CD4-positive, alpha-beta T cell treated with Interleukin-15 for 4 hours (primary cell): ENCODE measurements at places on chromosomes 6 and 20.

DNA sequence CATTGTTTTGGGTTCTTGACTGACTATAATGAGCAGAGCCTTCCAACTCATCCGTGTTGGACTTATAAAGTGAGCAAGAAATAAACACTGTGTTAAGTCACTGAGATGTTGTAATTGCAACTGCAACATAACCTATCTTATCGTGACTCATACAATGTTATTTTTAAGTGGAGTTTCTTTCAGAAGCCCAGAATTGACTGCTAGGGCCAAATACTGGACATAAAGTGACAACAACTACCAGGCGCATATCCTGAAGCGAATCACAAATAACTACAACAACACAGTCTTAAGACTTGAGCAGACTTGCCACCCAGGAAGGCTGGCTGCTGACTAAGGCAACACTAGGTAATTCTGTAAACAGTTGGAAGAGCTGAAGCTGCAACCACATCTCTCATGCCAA lies 326.6 kb downstream of the COL12A1 start:
- no peak for DNase-seq

GRCh38 chr6:15966000-15966520 lies 162.8 kb upstream of the MYLIP start:
- no peak for DNase-seq

GRCh38 chr6:17768388-17768787 lies 61.7 kb upstream of the NUP153 start:
- DNase-seq, result no peak

DNA sequence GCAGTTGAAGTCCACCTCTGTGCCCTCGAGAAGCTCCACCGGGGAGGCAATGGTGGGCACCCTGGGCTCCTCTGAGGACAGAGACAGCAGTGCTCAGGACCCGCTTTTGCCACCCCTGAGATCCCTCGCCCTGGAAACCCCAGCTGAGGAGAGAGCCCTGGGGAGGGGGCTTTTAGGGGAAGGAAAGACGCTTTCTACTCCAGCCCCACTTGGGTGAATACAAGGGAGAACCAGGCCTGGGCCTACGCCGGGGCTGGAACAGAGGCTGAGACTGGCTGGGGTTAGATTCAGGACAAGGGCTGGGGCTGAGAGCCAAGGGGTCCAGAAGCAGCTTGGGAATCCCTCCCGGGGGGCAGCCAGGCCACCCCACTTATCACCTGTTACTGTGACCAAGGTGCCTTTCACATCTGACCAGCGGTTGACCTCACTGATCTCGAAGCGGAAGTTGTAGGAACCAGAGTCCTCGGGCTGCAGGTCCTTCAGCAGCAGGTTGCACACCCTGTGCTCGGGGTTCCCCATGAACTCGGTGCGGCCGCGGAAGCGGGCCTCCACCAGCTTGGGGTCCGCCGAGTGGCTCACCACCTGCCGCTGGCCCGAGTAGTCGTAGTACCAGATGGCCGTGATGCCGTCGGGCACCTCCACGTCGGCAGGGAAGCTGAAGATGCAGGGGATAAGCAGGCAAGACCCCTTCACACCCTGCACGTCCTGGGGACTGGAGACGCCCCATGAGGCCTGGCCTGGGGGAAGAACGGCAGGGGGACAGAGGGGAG lies 6.2 kb downstream of the SIGLEC1 start:
- no peak for DNase-seq

DNA sequence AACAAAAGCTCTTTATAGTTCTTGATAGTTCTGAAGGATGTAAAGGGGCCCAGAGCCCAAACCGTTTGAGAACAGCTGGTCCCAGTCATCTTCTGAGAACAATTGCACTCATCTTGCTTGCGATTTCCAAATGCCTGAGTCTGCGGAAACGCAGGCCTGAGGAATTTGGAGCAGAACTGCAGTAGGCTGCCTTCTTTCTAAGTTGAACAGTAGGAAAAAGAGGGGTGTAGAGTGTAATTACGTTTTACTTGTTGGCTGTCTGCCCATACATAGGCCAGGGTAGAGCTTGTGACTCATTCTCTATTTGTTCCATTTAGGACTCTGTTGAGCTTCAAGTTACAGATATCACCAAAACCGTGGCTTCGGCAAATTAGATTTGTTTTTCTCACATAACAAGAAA lies 42.0 kb upstream of the KIF16B start:
- no peak for DNase-seq

GRCh38 chr6:157911786-157912185 lies 69.9 kb upstream of the SYNJ2 start:
- no peak for DNase-seq

DNA sequence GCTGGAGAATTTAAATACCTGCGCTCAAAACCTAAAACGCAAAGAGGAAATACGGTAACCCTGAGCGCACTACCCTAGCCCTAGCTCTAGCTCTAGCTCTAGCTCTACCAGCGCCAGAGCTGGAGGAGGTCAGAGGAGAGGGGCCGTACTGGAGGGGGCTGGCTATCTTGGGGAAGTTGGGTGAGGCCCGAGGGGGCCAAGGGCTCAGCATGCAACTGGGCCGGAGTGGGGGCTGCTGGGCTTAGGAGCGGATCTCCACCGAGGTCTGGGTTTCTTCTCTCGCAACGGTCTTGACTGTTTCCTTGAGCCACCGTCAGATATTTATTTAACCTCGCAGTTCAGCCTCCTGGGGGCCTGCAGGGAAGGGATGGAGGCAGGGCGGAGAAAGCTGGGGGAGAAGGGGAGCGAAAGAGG lies 91.0 kb downstream of the NCR2 start:
- DNase-seq, result no peak

- no peak for DNase-seq
Measured at GRCh38 chr20:41364236-41364855, 2.3 kb downstream of the EMILIN3 start.

DNA sequence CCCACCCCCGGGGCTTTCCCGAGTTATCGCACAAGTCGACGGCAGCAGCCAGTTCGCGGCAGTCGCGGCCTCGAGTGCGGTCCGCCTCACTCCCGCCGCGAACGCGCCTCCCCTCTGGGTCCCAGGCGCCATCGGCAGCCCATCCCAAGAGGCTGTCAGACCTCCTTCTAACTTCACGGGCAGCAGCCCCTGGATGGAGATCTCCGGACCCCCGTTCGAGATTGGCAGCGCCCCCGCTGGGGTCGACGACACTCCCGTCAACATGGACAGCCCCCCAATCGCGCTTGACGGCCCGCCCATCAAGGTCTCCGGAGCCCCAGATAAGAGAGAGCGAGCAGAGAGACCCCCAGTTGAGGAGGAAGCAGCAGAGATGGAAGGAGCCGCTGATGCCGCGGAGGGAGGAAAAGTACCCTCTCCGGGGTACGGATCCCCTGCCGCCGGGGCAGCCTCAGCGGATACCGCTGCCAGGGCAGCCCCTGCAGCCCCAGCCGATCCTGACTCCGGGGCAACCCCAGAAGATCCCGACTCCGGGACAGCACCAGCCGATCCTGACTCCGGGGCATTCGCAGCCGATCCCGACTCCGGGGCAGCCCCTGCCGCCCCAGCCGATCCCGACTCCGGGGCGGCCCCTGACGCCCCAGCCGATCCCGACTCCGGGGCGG lies 1.6 kb downstream of the GNAS start:
- DNase-seq, result no peak

GRCh38 chr6:120899932-120900331 lies 434.3 kb downstream of the TBC1D32 start:
- DNase-seq, result no peak

DNA sequence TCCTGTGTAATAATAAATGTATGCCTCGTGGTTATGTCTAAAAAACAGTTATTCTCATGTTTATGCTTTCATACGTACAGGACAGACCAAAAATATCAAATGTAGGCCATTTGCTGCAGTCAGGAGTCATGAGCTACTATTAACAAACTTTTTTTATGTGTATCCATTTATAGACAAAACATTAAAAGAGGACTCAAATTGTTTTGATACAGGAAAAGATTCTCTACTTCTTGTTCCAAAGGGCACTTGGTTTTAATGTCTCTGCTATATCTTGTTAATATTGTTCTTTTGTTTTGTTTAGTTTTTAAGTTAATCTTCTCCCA lies 155.2 kb downstream of the ZDHHC14 start:
- no peak for DNase-seq

GRCh38 chr6:56953597-56954402 lies 1.1 kb upstream of the BEND6 start:
- DNase-seq, result no peak

DNA sequence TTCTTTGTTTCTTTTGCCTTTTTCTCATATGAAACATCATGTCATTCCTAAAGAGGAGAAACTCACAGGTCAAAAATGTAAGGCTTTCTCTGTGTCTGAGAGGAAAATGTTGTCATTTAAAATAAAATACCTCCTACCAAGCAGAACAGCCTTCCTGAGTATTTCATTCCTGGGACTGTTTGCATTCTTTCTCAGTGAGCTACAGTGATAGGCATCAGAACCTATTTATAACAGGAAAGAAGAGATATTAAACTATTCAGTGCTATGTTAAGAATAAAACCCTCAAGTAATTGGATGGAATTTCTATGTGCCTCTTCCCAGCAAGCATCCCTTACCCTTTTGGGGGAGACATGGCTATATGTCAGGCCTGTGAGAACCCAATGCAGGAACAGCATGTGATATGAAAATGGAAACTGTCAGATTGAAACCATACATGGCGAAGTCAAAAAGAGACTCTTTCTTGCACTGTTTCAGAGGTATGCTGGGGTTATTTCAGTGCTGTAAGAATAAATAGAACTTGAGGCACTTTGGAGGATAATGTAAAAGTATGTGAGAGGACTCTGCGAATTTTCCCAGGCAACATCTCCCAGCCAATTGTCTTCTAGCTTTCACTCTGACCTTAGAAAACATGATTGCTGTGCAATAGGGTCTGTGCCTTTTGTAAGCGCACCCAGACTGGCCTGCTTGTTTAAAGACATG lies 133.8 kb upstream of the CCN2 start:
- no peak for DNase-seq

DNA sequence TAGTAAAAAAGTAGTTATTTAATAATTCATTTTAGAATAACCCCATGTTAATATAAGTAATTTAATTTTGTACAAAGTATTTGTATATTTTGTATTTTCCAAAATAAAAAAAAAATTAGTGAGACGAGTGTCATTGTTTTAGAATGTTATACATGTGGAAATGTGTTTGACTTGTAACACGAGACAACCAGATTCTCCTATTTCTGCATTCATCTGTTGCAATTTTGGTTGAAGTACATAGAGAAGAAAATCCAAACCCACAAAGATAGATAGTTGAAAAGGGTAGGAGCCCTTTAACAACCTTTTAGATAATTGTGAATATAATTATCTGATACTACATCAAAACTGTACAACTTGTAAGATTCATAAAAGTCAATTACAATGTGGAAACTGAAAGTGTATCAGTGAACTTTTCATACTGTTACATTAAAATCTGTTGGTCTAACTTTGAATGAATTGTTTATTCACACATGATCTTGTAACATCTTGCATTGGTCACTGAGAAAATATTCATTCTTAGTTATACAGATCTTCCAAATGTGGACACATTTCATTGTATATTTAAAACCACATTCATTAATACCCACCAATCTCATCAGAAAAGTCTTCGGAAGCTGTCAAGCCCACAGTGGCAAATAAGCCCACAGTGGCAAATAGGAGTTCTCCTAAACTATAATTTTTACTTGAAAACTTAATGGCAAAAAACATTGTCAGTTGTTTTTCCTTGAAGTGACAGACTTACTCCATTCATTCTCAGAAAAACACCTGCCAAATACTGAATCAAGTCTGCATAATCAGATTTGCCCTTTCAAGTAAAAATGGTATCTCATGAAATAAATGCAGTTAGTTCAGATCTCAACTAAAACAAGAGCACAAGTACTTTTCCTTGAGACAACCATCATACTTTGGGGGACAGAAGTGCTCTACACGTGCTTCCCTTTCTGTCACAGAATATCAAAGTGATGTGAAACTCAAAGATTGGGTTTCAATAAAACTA lies 52.8 kb downstream of the FKBP5 start:
- peak; percentile 32 for DNase-seq

- DNase-seq, result no peak
Measured at GRCh38 chr6:167648501-167649278, 178.0 kb upstream of the AFDN start.

DNA sequence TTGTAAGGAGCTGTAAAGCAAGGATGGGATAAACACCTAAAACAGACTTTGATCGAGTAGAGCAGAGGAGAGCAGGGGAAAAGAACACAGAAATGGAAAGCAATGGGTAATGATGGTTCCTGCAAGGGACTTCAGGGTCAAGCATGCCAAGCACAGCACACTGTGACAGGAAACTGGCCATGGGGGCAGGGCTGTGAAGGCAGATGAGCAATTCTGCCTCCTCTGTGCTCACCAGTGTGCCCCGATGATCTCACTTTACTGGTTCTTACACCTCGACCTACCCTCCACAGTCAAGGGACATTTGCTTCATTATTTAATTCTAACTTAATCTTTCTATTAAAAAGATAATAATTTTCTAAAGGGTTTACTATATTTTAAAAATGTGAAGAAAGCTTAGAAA lies 21.6 kb upstream of the MYB start:
- no peak for DNase-seq

DNA sequence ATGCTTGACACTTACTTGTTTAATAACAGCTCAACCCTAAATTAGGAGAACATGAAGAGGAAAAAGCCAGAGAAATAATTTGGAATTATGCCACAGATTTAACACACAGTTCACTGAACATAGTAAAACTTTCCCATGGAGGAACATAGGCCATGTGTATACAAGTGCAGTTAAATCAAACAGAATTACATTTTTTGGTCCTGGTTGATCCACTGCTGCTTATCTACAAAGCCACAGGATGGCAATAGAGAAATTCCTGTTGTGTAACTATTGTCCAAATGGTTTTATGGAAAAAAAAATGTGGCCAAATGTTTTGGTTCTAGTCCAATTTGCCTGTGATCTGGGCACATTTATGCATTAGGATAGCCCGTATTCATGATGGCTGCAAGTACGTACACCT lies 136.8 kb downstream of the ALDH8A1 start:
- DNase-seq, result no peak

GRCh38 chr6:110876170-110876773 lies 1.7 kb downstream of the AMD1 start:
- peak; percentile 52 for DNase-seq

DNA sequence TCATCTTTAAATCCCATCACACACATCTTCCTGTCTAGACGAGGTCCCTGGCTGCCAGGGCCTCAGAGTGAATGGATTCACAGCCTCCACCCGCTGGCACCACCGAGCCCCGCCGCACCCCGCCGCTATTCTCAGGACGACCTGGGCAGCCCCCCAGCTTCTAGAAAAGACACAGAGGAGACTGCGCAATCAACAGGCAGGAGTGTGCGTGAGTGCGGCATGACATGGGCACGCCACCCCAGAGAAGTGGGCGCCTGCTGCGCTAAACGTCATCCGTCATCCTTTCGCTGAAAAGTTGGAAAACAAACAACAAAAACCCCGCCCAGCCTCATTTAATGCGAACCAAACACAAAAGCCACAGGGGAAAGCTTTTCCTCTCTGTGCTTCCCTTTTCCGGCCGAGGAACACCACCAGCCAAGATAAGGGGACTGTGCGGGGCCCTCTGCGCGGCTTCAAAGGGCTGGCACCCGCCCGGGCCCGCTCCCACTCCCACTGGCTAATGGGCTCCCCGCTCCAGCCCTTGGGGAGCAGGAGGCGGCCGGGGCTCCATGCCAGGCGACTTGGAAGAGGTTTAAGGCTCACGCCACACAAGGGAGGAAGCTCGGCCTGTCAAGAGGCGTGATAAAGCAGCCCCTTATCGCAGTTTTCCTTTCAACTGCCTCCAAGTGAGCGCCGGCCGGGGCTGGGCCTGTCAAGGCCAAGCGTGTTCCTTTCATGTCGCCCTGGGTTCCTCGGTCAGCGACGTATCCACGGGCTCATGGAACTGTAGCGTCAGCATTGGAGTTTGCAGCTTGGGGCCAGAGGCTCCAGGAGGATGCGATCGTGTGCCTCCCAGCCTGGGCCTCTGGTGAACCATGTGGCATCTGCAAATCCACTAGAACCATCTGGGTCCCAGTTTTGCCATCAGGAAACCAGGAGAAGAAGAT lies 50.1 kb downstream of the NFATC2 start:
- DNase-seq, result no peak
